ENCODE measurements at places on chromosomes 3 and 15. TPM values are rescaled to one million over a fixed set of nuclear protein-coding genes. Genes with fewer than 3 reads are reported as not detected.

The ARL6IP5 gene
- total RNA-seq = 153 TPM

DNA sequence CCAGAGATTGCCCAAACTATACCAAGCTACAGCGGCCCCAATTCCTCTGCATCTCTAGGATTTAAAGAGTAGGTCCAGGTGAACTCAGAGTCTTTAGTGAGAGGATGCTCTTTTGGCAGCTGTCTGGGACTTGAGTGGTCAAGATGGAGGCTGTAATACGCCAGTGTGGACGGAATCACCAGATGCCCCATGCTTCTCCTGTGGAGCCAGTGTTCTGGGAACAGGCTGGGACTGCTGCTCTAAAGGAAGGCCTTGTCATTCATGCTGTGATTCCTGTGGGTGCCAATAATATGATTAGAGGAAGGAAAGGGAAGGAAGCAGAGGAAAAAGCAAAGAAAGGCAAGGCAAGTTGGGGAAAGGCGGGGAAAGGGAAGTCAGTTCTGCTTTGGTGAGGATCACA, 17.4 kb upstream of the NOX5 start:
- no peak for DNase-seq

The SPINK8 gene
- total RNA-seq = not detected

The CPNE4 gene
- total RNA-seq = not detected

DNA sequence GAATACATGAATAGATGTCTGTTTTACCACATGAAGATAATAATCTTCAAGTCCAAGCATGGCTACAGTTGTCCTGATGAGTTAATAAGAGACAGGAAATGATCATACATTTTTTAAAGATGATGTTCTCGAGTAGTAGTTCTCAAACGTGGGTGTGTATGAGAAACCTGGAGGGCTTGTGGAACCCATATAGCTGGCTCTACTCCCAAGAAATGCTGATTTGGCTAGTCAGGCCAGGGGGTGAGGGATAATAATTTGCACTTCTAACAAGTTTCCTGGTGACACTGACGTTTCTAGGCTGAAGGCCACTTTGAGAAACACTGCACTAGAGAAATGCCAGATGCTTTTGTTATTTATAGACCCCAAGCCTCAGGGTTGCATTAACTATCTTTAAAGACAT, 37.0 kb downstream of the ROPN1B start:
- DNase-seq = no peak

The WWTR1 gene
- 201 TPM for total RNA-seq

GRCh38 chr3:149151843-149152242, 22.4 kb downstream of the HPS3 start:
- no peak for DNase-seq

GRCh38 chr15:31930967-31931366, 99.3 kb upstream of the CHRNA7 start:
- no peak for DNase-seq

- no peak for DNase-seq
Observed at GRCh38 chr3:161333696-161334095, 37.6 kb downstream of the SPTSSB start.

- no peak for DNase-seq
Observed at GRCh38 chr15:40151991-40152390, 8.9 kb upstream of the BUB1B start.

Data from posterior vena cava (tissue), 2 donors.